ENCODE measurements at places on chromosomes 2 and 18. TPM values are rescaled to one million over a fixed set of nuclear protein-coding genes. Genes with fewer than 3 reads are reported as not detected.

The FOXD4L1 gene
- not detected for total RNA-seq

The ACTG2 gene
- total RNA-seq: not detected

DNA sequence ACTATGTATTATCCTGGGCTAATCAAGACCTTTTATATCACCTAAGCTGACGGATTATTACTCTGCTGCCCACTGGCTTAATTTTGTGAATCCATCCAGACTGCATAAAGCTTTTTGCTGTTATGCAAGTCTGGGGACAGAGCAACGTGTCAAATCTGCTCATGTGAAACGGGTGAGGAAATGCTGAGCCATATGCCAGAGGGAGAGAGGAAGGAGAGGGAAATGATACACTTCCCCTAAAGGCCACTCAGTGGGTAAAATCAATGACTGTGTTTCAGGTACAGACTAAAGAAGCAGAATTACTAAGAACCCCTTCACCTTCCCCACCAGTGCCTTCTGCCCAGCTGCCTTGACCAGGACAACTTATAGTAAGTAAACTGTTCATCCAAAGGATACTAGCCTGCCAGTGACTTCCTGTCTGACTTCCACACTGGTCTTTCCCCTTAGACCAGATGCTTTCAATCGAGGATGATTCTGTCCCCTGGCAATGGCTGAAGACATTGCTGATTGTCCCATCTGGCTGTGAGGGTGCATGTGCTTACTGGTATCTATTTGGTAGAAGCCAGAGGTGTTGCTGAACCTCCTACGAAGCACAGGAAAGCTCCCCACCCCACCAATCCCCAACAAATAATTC is 43.0 kb downstream of the STAT1 start:
- no peak for DNase-seq

DNA sequence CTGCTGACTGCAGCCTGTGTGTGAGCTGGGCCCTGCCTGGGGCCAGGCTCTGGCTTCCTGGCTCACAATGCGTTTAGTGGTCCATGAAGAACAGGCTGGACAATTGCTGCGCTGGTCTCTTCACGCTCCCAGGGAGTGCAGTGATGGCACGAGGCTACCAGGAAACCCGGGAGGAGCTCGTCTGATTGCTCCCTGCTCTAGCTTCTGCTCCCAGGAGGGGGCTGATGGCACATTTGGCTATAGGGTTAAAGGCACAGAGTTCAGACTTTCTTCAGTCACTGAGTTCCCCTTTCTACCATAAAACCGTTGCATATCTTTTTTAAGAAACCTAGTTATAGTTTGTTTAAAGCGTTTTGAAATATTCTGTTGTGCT is 60.1 kb downstream of the KCNF1 start:
- no peak for DNase-seq

The AAK1 gene
- 10.9 TPM for total RNA-seq

DNA sequence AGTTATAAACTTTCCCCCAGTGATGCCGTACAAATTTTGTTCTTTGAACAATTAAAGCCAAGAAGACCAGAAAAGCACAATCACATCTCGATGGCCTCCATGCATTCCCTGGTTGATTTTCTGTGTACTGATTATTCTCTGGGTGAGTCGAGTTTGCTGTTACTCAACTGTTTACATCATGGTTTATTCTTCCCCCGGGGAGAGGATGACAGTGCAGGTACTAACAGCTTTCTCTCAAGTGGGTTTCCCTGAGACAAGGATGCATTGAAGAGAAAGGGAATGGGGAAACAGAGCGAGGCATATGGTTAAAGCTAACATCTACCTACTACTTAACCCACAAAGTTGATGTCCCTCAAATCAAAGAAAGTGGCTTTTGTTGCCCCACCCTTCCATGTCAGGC is 410.8 kb upstream of the FANCL start:
- no peak for DNase-seq

DNA sequence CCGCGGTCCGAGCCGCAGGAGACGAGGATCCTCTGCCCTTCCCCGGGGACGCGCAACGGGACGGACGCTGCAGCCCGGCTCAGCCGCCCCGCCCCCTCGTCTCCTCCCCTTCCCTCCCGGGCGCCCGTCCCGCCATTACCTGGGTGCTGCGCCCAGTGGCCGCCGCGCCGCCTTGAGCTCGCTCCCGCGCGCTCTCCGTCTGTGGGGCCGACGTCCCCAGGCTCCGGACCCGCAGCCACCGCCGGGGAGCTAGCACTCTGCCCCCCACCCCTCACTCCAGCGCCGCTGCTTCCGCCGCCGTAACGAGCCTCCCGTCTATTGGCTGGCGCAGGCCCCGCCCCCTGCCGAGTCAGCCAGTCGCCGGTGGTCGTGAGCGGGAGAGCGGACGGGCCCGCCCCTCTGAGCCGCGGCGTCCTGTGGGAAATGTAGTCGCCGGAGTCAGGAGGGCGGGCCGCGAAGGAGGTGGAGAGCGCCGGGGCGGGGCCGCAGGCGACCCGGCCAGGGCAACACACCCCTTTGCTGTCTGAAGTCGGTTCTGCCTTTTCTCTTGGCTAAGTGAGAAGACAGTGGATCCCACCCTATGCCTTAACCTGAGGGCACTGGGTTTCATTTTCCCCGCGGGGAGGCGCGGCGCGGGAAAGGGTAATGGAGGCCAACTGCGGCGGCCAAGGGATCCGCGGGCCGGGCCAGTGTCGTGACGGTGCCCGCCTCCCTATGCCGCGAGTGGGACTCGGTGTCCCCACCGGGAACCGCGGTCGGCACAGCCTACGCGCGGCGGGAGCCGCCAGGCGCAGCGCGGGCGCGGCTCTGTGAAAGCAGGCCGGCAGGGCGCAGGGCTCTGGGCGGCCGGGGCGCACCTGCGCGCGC is at the start of gene SAP130:
Gene SAP130 (minus strand): TSS at position 259 of the 867 bp plus-strand sequence. CDS start 1,767 bp downstream, outside the sequence.
- DNase-seq: peak; percentile 98

- DNase-seq: no peak
These were observed 124.8 kb downstream of the NUP35 start for GRCh38 chr2:183248866-183249567.

- no peak for DNase-seq
These were observed 777 bp upstream of the C18orf32 start for GRCh38 chr18:49487711-49488310.

GRCh38 chr2:172472446-172473033 is 45.2 kb downstream of the ITGA6 start:
- DNase-seq: no peak

DNA sequence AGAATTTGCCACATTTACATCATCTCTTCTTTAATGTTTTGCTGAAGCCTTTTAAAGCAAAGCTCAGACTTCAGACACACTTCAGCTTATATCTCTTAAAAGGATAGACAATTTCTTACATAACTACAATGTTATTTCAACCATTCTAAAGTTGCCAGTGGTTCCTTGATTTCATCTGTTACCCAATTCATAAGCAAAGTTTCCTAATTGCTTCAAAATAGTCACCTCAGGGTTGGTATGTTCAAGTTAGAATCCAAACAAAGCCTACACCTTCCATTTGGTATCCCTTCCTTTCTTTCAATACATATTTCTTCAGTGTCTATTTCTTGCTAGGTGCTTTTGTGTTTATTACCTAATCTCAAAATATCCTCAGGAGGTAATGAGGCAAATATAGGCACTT is 60.6 kb downstream of the ZNF385B start:
- no peak for DNase-seq

- DNase-seq: no peak
These were observed 1133.0 kb upstream of the LRRTM1 start for GRCh38 chr2:81437456-81438000.

GRCh38 chr18:71831039-71831438 is 713.1 kb downstream of the CBLN2 start:
- DNase-seq: peak; percentile 14

DNA sequence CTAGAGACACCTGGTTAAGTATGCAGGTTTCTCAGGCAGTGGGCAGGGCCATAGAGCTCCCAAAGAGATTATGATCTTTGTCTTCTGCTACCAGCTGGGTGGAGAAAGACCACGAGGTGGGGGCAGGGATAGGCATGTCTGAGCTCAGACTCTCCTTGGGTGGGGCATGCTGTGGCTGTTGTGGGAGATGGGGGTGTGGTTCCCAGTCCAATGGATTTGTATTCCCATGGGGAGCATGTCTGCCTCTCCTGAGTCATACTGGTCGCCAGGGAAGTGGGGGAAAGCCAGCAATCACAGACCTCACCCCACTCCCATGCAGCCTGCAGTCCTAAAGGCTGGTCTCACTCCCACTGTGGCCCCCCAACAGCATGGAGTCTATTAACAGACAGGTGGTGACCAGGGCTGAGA is 31.4 kb upstream of the RHOB start:
- no peak for DNase-seq

Data from MG63 (cell line).